NCI-H460 (cell line): ENCODE measurements at places on chromosomes 2 and 18.

GRCh38 chr2:42195559-42195958 lies 26.4 kb downstream of the EML4 start:
- no peak for DNase-seq

- DNase-seq: no peak
These were observed 68.6 kb upstream of the LHCGR start for GRCh38 chr2:48824116-48824515.

GRCh38 chr18:5841518-5841917 lies 53.8 kb downstream of the TMEM200C start:
- DNase-seq: no peak

- DNase-seq: no peak
These were observed 202.2 kb downstream of the TCF4 start for GRCh38 chr18:55385770-55386169.

DNA sequence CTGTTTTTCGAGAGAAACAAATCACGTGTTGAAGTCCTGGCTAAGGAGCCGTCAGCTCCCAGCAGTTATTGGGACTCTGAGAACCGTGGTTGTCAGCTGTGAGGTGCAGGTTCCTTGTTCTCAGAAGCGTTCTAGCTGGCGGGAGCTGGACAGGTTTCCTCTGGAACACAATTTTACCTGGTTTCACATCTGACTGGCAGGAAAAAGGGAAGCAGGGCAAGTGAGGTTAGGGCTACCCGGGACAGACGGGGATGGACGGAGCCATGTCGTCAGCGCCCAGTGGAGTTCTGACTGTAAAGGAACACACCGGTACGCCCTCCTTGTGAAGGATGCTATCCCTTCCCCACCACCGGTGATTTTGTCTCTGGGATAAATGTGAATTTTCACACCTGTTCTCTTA lies 26.1 kb downstream of the ITGB1BP1 start:
- DNase-seq: no peak

GRCh38 chr2:41170589-41170988 lies 718.7 kb upstream of the SLC8A1 start:
- DNase-seq: no peak
